Left lung (tissue), 14 donors: ENCODE measurements at places on chromosomes 7 and 10. TPM values are rescaled to one million over a fixed set of nuclear protein-coding genes. Genes with fewer than 3 reads are reported as not detected.

- DNase-seq, result no peak
Measured at GRCh38 chr10:22655312-22655981, 58.9 kb downstream of the PIP4K2A start.

- no peak for DNase-seq
Measured at GRCh38 chr10:88045096-88045495, 181.7 kb downstream of the PTEN start.

- peak; percentile 68 for DNase-seq
Measured at GRCh38 chr7:55641273-55641691, 69.0 kb upstream of the VOPP1 start.

GRCh38 chr7:68244389-68244788, 1247.8 kb downstream of the TYW1 start:
- DNase-seq, result no peak

DNA sequence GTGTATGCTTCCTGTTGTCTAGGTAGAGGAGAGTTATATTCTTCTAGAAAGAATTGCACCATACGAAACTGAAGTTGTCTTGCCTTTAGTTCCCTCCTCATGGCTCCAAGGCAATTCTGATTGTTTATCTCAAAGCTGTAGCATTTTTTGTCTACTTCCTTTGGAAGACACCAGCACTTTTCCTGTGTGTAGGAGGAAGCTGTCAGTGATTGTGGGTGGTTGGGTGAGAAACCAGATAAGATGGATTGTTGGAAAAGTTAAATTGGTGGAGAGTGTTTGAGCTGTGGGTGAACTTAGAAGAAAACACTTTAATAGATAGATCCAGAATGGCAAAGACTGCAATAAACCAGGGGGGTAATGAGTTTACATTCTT, 12.1 kb upstream of the CSTF2T start:
- no peak for DNase-seq

DNA sequence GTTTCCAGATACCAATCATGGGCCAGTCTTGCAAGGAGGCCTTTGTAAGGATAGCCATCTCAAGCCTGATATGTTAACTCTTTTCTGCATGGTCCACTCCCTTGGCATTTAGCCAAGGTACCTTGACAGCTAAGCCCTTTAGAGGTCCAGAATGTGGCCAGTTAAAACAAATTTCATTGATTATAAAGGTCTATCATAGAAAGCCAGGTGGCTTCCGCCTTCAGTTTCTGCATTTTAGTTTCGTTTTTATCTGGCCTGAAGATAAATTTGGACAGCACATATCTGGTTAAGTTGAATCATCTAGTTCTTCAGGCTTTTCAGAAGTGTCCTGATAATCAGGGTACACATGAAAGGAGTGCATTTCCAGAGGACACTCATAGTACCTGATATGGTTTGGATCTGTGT, 30.7 kb downstream of the ANKIB1 start:
- DNase-seq, result no peak

DNA sequence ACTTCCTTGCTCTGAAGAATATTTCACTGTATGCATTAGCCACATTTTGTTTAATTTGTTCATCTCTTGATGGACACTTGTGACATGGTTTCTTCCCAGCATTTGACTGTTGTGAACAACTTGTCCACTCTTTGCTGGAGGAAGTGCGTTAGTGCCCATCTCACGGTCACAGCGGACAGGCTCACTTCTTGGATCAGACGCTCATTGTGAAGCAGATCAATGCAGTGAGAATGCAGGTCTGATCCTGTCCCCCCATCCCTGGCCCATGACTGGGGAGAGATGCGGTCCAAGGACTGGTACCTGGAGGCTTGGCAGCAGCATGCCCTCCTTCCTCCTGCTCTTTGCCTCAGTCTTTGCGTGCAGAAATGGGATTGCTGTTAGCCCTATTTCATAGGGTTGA, 41.5 kb downstream of the DOCK1 start:
- no peak for DNase-seq

DNA sequence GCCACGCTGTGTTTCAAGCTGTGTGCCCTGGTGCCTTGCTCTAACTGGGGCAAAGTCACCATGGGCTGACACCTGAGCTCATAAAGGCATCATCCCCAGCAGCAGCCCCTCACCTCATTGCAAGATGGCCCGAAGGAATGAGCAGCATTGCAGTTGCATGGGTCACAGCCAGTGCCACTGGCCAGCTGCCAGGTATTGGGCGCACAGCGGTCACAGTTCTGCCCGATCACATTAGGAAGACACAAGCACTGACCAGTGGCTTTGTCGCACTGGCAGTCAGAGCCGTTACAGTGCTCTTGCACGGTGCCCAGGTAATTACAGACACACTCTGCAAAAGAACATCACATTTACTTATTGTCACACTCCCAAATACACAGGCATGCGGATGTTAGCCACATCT, 51.1 kb downstream of the LAMB1 start:
- DNase-seq, result no peak

DNA sequence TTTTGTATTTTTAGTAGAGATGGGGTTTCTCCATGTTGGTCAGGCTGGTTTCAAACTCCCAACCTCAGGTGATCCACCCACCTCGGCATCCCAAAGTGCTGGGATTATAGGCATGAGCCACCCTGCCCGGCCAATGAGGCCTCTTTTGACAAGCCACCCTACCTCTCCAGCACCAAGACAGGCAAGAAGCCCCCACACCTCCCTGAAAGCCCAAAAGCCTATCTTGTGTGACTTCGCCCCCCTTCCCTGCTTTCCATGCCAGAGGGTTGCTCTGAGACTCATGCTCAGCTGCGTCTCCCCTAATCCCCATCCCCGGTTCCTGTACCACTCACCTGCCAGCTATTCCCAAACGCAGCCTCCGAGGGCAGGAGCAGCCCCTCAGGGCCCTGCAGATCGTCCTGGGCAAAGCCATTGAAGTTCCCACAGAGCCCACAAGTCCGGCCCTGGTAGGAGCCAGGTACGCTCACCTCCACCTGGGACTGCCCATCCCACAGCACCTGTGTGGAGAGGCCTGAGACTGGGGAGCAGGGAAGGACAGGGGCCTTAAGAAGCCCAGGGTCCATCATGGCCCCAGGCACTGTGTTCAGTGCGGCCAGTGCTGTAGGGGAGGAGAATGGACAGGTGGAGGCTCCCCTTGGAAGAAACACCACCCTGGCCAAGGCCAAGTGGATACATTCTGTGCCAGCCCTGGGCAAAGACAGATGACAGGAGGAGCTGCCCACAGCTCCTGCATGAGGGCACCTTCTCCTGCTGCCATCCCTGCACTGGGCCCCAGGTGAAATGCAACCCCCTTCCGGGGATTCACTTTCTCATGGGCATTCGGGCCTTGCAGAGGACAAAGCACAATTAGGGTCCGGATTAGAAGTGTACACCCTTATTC, 15.8 kb downstream of the ATP6V1F start:
- no peak for DNase-seq

ZNF775 gene
- 7.2 TPM for polyA plus RNA-seq

PNLIP gene
- polyA plus RNA-seq, result not detected

ANKRD61 gene
- polyA plus RNA-seq, result 3.3 TPM

CPA1 gene
- 1.1 TPM for polyA plus RNA-seq
